ENCODE measurements at places on chromosomes 5 and 9.

- DNase-seq: no peak
Observed at GRCh38 chr5:174223355-174223754, 177.8 kb downstream of the NSG2 start.

DNA sequence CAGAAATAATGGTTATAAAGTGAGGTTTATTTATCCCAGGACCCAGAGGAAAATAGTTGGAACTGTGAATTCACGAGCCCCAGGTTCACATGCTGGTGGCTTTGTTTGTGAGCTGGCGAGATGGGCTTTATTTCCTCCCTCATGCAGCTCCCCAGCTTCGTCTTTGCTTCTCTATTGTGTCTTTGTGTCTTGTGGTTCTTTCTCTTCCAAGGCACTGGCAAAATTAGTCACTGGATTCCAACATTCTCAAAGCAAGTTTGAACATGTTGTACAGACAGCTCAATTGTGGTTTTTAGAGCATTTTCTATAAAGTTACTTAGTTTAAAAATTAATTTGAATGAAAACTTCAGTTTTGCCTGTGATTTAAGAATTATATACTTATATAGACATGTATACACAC, 7.2 kb downstream of the NDUFS6 start:
- no peak for DNase-seq

DNA sequence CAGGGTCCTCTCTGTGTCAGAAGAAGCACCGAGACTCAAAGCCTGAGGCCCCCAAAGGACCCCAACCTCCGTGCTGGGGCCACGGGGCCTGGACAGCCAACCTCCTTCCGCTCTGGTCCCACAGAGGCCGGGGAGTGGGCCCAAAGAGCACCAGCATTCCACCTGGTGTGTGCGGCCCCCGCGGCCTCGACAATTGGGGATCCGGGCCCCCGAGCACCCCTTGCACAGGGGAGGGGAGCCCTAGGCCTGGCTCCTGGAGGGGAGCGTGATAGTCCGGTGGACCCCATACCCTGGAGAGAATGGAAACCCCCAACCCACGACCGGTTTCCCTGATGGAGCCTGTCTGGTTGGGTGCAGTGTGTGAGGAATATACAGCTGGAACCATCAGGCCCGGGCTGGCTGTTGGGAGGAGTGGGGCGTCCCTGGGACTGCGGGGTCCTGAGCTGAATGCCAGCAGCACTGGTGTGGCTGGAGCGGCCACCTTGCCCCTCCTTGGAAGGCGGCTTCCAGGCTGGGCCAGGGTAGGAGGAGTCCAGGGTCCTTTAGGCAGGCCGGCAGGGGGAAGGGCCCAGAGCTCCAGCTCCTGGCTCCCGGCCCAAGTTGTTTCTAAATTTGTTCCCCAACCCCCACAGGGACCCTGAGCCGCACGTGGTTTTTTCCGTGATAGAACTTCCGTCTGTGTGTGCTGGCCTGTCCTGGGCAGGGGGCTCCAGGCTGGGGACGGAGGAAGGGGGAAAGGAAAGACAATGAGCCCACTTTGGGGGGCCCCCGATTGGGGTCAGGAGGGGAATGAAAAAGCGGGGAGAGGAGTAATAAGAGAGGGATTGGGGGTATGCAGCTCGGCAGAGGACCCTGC, 825 bp upstream of the TOR4A start:
- DNase-seq: no peak

DNA sequence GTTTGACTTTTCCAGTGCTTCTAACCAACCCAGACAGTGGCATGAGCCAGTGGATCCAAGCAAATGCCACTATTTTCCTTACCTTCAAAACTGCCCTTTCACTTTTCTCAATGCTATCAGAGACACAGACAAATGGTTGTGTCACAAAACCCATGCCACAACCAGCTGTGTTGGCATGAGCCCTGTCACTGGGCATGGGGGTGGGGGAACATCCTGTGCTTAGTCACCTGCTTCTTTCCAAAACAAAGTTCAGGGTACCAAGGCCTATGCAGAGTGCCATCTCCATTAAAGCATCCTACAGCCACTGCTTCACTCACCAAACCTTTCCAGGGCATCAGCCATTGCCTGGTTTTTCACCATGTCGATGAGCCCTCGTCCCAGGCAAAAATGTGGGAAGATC, 30.1 kb downstream of the NIPSNAP3B start:
- no peak for DNase-seq

DNA sequence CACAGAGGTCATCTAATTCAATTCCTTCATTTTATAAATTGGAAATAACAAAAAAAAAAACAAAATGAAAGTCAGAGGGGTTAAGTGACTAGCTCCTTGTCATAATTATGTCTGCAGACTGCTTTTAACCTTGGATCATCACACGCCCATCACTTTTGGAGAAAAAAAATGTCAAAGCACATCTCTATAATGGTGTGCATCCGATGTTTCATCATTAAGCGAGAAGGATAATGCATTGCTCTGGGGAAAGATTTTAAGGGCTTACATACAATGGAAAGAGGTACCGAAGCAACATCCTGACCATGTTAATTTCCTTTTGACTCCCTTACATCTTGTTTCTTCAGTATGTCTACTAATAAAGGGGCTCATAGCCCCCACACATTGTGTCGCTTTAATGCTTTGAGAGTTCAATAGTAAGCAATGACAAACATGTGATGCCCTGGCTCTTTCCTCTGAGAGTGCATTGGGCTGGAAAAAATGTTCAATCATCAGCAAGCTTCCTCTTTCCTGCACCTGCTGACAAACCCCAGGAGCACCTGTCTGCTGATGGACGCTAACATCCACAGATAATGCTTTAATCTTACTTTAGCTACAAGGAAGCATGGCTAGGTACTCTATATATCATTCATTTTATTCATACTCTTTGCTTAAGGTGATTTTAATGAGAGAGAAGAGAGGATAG, 242.2 kb downstream of the SMARCA2 start:
- no peak for DNase-seq

DNA sequence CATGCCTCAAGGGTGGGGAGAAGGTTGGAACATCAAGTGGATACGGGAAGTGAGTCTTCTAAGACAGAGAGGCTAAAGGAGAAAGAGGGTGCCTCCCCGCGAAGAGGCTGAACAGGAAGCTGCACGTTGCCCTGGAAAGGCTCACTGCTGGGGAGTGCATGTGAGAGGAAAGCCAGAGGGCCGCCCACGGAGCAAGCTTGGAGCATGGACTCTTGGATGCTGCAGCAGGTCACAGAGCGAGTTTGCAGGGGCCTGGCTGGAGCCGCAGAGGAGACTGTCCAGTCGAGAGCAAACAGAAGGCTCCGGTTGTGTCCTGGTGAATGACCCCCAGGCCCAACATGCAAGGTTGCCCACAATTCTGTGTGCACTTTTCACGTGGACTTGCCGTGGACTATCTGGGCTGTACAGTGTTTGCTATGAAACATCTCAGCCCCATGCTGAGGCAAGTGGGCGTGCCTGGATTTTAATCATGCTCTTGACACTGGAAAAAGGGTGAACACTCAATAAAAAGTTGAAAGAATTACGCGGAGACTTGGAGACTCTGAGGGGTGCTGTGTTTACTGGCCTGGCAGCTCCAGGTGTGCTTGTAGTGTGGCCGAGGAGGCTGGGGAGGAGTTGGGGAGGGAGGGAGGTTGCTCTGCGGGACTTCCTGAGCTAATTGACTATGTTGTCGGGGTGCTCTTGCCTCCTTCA, 54.5 kb upstream of the GARNL3 start:
- no peak for DNase-seq

DNA sequence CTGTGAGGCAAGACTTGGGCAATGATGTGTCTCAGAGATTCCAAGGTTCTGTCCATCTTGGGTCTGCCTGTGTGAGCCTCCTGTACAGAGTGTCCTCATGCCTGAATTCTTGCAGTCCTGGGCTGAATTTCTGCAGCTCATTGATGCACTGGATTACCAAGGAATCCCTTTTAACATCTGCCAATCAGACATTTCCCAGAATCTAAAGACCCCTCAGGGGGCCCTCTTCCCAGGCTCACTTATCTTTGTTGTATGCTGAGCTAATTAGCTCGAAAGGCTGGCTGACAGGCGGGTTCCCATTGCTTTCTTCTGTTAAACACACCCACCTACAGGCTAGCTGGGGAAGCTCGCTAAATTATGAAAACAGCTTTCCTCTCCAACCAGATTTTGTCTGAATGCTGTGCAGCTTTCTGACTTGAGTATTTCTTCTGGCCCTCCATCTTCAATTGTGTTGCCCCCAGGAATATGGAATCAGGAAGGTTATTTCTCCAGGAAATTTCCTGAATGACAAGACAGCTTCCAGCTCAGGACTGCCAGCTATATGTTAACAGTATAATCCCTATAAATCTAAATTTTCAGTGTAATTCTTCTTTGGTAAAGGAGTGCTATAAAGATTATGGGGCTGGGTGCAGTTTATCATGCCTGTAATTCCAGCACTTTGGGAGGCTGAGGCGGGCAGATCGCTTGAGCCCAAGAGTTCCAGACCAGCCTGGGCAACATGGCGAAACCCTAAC, at the start of gene LIX1:
LIX1 (minus strand) TSS at position 91 of the 734 bp plus-strand sequence; CDS start at position 56, 35 bp downstream.
- DNase-seq: peak; percentile 14

- no peak for DNase-seq
Observed at GRCh38 chr9:93645921-93646639, 69.7 kb downstream of the PHF2 start.
